Epithelial cell of proximal tubule (primary cell): ENCODE measurements at places on chromosomes 1 and 21.

GRCh38 chr1:194903524-194903923, 1704.7 kb downstream of the KCNT2 start:
- DNase-seq: no peak

GRCh38 chr1:41360074-41360785, 1.0 kb upstream of the FOXO6 start:
- no peak for DNase-seq

DNA sequence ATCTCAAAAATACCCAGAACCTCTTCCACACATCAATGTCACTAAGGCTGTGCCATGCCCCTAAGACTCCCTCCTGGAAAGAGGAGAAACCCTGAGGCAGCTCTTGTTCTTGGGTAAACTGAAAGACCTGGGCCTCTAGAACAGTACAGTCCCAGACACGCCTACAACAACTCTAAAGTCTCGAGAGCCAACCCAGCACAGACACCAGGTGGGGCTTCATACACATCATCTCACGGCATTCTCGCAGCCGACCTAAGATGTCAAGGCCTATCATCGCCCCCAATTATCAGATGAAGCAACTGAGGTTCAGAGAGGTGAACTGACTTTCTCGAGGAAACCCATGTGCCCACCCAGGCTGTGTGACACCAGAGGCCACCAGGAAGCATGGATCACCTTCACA, 70.6 kb downstream of the MRPL37 start:
- no peak for DNase-seq

GRCh38 chr1:159598196-159598595, 10.6 kb downstream of the APCS start:
- peak; percentile 99 for DNase-seq

DNA sequence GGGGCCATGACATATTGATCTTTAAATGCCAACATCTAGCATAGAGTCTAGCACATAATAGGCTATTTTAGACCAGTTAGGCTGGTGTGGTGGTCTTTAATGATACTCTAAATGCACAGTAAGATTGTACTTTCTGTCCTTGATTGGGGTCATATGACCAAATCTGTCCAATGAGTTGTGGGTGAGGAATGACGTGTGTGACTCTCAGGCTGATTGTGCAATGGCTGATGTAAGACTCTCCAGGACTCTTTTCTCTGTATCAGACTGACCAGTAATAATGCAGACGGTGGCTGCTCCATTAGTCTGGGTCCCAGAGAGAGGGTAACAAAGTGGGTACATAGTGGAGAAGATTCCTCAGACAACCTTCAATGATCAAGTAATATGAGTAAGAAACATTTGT, 541.6 kb upstream of the CAMK1G start:
- DNase-seq: no peak

DNA sequence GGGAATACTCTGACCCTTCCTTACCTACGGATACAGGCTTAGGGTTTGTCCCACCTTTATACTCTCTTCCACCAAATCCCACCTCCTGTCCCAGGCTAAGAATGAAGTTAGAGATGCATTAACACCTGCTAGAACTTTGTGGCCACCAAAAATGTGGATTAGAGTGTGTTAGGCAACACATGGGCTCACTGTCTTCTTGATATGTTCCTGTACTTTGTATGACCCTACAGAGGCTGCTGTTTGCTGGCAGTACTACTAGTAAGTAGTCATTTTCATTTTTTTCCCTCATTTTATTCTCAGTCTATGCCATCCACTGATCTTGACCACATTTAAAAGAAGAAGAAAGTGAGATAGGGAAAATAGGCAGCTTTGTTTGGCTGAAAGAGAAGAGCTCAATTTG, 21.0 kb upstream of the TMEM39B start:
- DNase-seq: no peak

- DNase-seq: no peak
Observed at GRCh38 chr21:35428001-35428320, 378.9 kb upstream of the RUNX1 start.

DNA sequence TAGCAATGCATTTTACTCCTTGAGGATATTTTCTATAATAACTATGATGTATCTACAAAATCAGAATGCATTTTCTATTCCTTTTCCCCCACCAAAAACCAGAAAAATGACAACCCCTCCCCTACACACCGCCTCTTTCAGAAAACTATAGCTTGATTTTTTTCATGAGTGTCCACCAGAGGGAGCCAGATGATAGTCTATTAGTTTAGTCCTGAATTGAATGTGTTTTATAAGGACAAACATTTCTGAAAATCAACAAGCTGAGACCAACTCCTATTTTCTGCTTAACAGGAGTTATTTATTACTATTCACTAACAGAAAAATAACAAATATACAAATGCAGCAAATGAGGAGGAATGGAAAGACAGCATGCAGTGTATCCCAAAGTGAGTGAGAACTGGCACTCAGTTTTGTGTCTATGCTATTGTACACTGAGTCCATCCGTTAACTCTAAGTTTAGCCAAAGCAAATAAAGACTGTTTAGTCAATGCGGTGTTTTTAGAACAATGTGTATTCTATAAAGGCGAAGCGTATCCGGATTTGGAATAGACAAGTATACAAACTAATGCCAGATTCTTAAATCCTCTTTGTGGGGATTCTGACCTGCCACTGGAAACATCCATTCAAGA, 182.6 kb downstream of the VAV3 start:
- DNase-seq: peak; percentile 10

DNA sequence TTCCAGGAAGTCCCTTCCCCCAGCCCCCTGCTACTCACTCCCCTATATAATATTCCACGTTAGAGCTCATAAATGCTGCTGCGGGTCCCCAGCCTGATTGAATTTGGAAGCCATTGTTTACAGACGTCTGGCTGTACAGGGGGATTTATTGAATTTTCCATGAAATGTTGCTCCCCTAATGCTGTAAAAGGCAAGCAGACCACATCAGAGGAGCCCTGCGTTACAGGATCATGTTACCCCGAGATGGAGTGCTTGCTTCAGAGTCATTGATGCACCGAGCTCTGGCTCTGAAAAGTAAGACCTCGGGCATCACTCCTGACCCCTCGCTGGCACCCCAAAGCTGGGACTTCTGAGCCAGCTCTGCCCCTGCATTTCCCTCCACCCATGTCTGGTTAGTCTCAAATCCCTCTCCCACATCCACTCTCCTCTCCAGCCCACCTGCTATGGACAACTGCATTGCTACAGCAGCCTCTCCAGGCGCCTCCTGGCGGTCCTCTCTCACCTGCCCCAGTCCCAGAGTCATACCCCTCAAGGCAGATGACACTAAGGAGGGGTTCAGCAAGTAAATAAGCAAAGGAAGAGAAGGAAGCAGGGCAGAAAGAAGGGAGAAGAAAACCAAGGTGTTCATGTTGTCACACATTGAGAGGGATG, 127.8 kb downstream of the TMEM53 start:
- no peak for DNase-seq

DNA sequence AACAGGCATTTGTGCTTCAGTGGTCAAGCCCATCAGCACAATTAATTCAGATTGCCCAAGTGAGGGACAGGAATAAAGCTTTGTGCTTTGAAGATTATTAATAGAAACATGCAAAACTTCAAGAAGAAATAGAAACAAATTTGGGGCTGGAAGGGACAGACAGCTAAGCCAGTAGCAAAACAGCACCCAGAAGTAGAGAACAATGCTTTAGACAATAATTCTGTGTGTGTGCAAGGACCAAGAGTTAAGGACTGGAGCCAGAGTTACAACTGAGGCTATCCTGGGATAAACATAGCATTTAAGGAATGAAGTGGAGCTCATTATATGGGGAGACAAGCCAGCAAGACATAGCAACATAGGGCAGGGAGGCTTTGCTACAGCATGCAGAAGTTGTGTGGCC, 251.9 kb upstream of the DAB1 start:
- no peak for DNase-seq

DNA sequence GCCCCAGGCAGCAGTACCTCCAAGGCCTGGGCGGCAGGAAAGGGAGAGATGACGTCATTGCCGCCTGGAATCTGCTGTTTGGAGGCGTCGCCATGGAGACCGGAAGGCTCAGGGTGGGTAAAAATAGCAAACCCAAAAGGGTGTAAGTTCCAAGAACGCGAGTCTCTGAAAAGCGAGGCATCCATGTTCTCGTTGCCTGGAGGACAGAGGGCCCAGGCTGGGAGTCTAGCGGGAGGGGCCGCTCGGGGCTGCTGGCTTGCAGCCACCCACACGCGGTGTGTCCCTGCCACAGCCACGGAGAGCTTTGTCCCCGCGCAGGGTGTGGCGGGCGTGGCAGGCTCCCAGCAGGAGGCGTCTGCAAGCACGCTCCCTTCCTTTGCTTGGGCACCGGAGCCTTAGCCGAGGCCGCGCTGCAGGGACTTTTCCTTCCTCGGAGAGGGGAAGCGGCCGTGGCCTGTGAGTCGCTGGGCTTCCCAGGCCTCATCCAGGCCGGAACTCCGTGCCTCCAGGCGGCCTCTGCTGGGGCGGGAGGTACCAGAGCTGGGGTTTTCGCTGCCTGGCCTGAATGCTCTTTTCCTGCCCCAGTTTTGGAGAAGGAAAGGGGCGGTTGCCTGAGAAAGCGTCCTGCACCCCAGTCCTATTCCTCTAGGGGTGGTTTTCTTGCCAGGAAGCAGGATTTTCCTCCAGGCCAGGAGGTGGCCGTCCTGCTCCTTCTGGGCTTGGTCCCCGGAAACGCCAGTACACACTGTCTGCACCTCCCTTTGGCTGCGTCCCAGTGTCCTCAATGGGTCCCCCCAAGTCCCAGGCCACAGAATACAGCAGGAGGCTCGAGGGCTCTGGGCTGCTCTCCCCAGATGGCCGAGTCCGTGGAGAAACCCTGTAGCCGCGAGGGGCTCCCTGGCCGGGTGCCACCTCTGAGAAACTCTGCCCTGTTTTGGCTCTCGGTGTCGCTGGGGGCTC, 15.3 kb upstream of the SKI start:
- DNase-seq: peak; percentile 55

DNA sequence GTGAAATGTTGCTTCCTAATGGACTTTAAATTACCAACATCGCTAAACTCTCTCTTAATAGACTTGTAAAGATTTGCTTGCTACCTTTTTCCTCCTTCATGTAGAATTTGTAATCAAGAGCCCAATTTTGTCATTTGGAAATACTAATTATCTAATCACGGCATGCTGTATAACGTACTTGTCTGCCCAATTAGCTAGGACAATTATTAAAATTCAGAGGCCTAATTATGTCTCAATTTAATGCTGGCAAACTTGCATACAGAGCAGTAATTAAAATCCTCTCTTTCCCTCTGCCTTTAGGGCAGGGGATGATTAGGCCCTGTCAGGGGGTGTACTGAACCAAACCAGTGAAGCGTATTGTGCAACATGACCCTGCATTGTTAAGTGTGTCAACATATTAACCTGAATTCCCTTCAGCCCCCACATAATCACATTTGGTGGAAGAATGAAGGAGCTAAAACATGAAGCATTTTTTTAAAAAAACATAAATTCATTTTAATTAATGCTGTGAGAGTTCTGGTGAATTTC, 137.4 kb upstream of the BARHL2 start:
- no peak for DNase-seq

GRCh38 chr1:214010717-214011116, 22.9 kb downstream of the PROX1 start:
- DNase-seq: no peak

GRCh38 chr1:20302108-20302471, 11.4 kb downstream of the VWA5B1 start:
- no peak for DNase-seq

- no peak for DNase-seq
Observed at GRCh38 chr1:154955039-154955717, 721 bp downstream of the PBXIP1 start.

- no peak for DNase-seq
Observed at GRCh38 chr1:219523411-219523810, 89.5 kb downstream of the ZC3H11B start.

DNA sequence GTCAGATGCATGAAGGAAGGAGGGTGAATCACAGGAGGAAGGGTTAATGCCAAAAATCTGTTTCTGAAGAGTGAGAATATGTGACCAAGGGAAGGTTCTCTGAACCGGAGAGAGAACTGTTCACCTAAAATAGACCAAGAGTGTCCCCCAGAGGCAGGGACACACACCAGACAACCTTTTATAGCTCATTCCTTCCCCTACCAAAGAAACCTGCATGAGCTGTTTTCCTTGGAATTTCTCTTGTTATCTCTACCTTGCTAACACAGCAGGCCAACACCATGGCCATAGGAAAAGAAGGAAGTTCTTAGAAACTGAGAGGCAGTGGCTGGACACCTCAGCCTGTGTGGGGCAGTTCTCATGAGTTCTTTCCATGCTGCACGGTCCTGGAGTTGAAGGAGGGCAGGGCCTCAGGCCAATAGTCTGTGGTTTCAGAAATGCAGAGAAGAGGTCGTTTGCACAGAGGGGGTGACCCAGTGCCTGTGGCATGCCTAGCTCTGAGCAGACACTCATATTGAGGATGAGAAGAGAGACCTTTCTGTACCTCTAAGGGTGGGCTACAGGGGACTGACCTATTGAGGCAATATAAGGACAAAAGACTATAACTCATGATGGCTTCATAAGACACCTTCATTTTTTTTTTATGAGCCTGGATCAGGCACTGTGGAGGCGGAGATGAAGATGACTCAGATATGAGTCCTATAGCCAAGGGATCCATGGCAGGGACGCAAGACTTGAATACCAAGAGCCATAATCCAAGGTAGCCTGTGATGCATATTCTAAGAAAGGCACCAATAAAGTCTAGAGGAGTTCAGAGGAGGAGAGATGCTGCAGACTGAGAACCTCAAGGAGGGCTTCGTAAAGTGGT, 39.4 kb downstream of the IGFN1 start:
- DNase-seq: no peak

- no peak for DNase-seq
Observed at GRCh38 chr1:30731806-30732276, 8.5 kb upstream of the MATN1 start.

GRCh38 chr1:230149751-230150584, 82.9 kb downstream of the GALNT2 start:
- no peak for DNase-seq

GRCh38 chr1:25820247-25821111, 725 bp downstream of the MTFR1L start:
- no peak for DNase-seq

DNA sequence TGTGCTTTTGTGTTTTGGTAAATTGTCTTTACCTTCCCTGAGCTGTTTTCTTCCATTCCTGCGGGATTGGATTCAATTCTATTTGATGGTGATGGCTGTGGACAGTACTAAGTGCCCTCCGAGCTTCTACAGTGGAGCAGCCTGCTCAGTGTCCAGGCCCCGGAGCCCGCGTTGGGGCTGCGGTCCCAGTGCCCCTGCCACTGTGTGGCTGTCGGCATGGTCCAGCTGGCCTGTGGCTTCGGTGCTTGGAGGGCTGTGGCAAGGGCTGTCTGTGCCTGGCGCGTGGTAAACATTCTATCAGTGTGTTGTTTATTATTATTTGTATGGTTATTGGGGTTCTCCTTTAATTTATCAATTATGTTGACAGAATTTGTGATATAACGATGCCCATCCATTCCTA, 109.1 kb upstream of the COL6A1 start:
- DNase-seq: no peak

DNA sequence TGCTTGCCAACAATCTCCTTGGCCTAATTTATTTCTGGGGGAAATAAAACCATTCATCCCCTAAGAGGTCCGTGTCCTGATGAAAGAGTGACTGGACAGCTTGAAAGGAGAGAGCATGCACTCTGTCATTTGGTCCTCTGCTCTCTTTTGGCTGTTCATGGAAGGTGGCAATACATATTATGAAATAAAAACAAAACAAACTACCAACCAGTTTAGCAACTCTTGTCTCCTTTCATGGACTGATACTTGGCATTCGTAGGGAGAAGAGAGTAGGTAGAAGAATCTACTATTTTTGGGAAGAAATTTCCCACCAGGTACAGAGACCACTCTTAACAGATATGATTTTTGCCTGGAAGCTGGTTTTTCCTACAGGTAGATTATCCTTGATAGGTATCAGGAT, 746 bp upstream of the C1orf116 start:
- no peak for DNase-seq
